NCI-H2081 (cell line): ENCODE measurements at places on chromosomes 2 and 18.

DNA sequence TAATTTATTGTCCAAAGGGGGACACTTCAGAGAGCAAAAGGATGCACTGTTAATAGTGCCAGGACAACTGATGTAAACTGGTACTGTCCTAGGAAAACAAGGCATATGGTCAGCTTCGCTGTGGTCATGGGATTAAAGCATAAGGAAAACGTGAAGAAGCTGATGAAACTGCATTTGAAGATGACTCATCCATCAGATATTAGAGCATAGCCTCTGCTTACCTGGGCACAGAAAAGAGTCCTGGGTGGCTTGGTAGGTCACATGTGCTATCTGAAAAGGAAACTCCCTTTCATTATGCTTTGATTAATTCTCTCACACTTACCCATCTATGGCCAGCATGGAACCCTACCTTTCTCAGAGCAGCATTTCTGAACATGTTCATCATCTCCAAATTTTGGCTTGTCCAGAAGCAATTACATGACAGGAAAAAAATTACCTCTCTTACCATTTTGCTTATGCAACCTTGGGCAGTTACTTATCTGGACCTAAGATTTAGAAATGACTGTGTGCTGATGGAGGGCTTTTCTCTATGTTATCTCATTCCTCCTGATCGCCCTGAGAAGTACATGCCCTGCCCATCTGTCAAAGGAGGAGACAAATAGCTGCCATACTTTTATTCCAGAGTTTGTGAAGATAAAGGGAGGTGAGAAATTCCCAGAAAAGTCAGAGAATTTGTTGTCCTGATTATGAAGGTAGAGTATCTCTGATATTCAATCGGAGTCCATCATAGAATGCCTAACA lies 275.3 kb upstream of the SLC14A2 start:
- DNase-seq, result no peak

GRCh38 chr2:133576714-133577113 lies 8.5 kb upstream of the NCKAP5 start:
- DNase-seq, result no peak

DNA sequence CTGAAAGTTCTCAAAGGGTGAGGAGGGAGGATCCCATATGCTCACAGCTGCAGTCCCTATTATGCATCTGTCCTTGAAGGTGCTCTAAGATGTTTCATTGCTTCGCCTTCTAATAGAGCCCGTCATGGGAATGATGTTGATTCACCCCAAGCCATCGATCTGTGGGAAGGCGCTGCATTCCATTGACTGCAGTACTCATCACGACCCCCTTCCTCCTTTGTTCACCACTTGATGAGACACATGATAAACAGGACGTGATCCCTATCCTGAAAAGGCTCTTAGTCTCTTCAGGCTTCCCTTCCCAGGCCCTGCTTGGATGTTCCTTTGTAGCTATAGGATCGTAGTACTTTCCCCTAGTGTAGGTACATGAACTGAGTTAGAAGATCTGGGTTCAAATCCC lies 181.8 kb downstream of the AGPS start:
- DNase-seq, result no peak

DNA sequence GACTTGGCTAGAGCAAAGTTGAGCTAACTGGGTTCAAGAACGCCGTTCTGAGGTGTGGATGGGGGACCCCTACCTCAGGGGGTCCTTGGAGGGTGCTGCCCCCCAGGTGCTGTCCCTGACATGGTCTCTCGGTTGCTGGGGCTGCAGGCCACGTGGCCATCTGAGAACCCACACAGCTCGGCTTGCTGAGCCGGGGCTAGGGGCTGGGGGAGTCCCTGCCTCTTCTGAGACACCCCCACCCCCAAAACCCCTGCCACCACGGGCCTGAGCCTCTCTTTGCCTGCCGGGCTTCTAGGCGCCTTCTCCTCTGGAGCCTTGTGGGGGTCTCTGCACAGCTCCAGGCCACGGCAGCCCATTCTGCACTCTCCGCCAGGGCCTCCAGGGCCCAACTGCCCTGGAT lies 52.0 kb upstream of the LAMA1 start:
- DNase-seq, result no peak

- no peak for DNase-seq
Observed at GRCh38 chr2:198615972-198616371, 811.6 kb downstream of the PLCL1 start.

DNA sequence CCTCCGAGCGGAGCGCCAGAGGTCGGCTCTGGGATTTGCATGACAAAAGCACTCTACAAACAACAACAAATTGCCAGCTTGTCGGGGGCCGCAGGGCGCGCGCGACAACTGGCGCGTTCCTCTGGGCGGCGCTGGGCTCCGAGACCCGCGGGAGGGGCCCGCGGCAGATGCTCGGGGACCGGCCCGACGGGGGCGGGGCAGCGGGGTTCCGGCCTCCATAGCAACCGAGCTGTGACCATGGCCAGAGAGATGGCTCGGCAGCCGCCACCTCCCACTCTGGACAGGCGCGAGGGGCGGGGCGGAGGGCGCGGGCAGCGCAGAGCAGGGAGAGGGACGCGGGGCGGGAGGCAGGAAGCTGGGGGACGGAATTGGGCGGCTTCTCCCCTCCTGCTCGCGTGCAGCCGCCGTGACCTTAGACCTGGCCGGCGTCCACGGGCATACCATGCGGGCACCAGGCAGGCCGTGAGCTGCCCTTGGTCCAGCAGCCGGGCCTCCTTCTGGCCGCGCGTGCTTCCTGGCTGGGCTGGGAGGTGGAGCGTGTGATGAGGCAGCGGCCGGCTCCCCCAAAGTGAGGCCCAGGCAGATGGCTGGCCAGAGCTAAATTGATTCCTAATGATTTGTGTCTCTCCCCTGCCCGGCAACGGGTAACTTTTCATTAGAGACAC lies 171.5 kb downstream of the CELF4 start:
- peak; percentile 78 for DNase-seq

- peak; percentile 28 for DNase-seq
Observed at GRCh38 chr2:224973112-224974016, 68.9 kb downstream of the DOCK10 start.

DNA sequence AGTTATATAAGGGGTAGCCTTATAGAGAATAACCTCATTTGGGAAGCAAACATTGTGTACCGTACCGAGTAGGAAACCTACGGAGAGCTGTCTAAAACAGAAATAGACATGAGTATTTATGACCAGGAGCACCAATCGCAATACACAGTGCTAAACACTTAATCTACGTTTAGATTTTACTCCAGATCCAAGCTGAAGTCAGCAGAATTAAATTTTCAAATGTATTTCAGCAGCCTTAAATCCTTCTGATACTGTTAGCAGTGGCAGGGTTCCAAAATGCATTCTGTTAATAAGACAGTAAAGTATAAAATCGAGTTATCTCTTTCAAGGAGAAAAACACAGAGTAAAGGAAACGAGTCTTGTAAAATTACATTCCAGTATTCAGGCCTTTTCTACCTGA lies 118.1 kb upstream of the ZNF521 start:
- DNase-seq, result no peak

GRCh38 chr18:12246849-12247808 lies 7.0 kb upstream of the CIDEA start:
- DNase-seq, result no peak

GRCh38 chr2:128237081-128237534 lies 81.6 kb downstream of the HS6ST1 start:
- no peak for DNase-seq

DNA sequence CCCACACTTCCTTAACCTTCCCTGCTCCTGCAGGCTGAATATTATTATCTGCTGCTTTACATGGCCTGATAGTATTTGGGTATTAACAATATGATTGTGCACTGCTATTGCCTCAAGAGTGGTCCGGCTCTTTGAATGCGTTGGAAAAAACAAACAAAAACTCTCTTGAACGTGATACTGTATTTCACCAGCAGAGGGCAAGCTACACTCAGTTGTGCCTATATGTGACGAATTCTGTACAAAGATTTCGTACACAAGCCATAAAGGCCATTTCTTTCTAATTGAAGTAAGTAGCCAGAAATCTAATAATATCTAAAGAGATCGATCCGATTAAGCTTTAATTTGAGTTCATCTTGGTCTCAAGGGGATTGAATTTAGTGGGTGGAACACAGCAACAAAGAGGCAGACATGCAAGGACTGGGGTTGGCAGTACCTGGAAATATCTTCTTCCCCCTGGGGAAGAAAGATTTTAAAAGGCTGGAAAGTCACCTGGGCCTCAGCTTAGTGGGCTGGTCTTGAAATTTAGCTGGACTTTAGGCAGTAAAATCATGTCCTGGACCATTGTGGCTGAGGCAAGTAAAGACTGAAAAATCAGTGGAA lies 49.3 kb upstream of the RAB6D start:
- DNase-seq, result peak; percentile 64

GRCh38 chr2:18487106-18487913 lies 73.1 kb downstream of the RDH14 start:
- DNase-seq, result no peak

GRCh38 chr2:190996338-190996946 lies 17.5 kb downstream of the STAT1 start:
- peak; percentile 41 for DNase-seq

DNA sequence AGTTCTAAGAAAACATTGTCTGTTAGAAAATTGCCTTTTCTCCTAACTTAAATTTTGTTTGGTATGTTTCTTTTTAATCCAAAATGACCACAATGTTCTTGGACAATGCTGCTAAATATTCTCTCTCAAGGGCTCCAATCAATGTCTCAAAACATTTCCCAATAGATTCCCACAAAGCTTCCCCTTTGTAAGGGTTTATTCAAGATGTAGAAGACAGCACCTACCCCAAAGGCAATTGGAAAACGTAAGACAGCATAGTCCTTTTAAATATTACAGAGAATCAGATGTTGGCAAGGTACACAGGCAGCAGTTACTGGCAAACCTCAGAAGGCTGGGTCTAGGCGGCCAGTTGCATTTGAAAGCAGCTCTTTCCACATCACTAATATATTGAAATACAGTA lies 18.3 kb upstream of the RIF1 start:
- no peak for DNase-seq

DNA sequence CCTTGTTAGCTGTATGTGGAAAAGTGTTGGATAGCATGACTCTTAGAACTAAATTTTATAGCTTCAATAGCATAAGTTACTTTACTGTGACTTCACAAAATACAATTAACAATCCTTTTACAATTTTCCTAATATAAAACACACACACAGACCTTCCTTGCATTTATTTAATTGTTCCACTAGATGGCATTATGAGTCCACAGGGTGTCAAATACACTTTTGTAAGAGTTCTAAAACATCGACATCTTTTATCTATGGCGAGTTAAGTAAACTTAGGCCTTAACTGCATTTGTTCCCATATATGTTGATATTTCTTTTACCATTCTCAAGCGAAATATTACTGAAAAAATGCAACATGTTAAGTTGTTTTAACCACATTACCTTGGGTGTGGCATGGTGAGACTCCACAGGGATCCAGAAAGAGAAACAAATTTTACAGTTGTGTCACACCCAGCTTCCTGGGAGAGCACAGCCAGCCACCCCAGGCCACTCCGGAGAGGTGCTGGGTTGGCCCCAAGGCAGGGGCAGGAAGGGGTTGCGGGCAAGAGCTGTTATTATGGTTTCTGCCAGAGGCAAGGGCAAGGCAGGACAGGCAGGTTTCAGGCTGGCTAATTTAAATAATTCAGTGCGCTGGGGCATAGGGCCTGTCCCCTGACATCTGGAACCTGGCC lies 312.4 kb upstream of the MC4R start:
- DNase-seq, result peak; percentile 24

GRCh38 chr18:8802017-8802672 lies 96.8 kb downstream of the MTCL1 start:
- no peak for DNase-seq

GRCh38 chr2:109638795-109639194 lies 24.6 kb downstream of the SOWAHC start:
- DNase-seq, result peak; percentile 26

- no peak for DNase-seq
Observed at GRCh38 chr2:130987519-130988425, 105.5 kb downstream of the FAM168B start.

DNA sequence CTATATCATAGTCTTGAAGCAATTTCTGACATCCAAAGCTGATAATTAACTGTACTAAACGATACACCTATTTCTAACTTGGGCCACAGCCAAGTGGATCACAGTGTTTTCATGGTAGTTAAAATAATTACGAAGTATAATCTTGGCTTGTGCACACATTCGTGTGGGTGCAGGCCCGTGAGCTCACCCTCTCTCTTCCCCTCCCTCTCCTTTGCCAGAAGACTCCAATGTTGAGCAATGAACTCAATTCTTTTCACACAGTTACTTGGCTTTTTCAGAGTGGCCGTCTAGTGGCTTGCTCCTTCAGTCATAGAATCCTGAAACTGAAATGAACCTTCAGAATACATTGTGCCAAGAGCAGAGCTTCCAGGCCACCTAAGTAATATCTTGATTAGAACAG lies 178.7 kb downstream of the NCKAP5 start:
- no peak for DNase-seq

DNA sequence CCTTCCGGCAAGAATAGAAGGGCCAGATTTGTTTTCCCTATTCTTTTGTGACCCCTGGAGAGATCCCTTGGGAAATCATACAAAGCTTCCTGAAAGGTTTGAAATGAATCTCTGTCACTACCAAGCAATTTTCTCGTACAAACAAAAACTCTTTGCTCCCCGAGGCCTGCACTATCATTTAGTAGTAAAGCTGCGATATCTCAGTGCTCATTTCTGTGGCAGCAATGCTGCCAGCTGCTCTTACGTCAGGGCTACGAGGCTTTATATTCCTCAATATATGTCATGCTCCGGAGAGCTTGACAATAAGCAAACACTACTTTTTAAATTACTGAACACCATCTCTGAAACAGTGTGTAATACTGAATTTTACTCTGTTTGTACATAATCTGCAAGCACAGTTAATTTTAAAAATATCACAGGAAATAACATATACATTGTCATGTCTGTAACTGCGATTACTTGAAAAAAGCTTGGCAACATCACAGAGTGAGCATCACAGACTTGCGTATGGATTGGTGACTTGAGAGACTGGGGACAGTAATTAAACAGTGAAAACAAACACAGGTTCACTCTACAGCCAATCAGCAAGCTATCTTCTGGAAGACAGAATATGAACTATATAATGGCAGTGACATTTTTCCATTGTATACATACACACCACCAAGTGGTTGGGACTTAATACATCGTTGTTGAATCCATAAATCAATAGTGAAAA lies 403.3 kb upstream of the NETO1 start:
- peak; percentile 84 for DNase-seq
